Hepatocyte (in vitro differentiated cells): ENCODE measurements at places on chromosomes 7 and 10. TPM values are rescaled to one million over a fixed set of nuclear protein-coding genes. Genes with fewer than 3 reads are reported as not detected.

AUTS2 gene
- total RNA-seq: 13.0 and 40.9 TPM in 2 replicates

PKD2L1 gene
- total RNA-seq: 0.10 TPM in 1 of 2 replicates, not detected in the other

- DNase-seq: peak; percentile 90
- peak overlapping the region; percentile 94 for H3K27ac ChIP-seq
- H3K27me3 ChIP-seq: no peaks in the 10 kb centered on the region
- H3K4me1 ChIP-seq: peaks cover 34% of the 10 kb centered on the region
Observed at GRCh38 chr7:101121991-101122932, 4.6 kb upstream of the SERPINE1 start.

CYP2C8 gene
- 3.7 and 4.1 TPM in 2 replicates for total RNA-seq

DNA sequence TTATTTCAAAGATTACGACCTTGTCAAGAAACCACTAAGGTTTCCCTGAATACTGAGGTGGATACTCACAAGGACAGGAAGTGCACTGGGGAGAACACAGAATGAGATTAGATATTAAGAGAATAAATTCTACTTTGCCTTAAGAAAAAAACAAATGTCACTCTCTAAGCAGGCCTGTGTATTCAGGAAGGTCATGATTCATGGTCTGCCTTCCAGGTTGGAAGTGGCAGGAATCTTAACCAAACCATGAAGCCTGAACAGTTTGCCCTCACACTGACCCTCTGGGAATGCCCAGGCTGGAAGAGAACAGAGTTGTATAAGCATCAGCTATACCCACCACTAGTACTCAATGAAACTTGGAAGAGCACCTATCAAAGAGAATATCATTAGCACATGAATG is 227.6 kb downstream of the DGKI start:
- no peak overlapping the region for H3K4me3 ChIP-seq
- no peak for DNase-seq
- H3K4me1 ChIP-seq: no peaks in the 10 kb centered on the region
- H3K27ac ChIP-seq: no peak overlapping the region
- H3K27me3 ChIP-seq: no peaks in the 10 kb centered on the region
- no peaks in the 10 kb centered on the region for H3K36me3 ChIP-seq
